Tongue (tissue), 3 donors: ENCODE measurements at places on chromosomes 4 and X. TPM values are rescaled to one million over a fixed set of nuclear protein-coding genes. Genes with fewer than 3 reads are reported as not detected.

Gene PAGE2
- total RNA-seq, result not detected

Gene CXCL5
- 0.72 TPM for total RNA-seq

Gene SLC34A2
- 10.7 TPM for total RNA-seq

Gene HSFX3
- not detected for total RNA-seq

Gene TRMT10A
- total RNA-seq, result 13.5 TPM

Gene CXCL1
- total RNA-seq, result 2.1 TPM

Gene TLR3
- 3.7 TPM for total RNA-seq

Gene PF4V1
- total RNA-seq, result not detected

Gene NKX3-2
- total RNA-seq, result 1.4 TPM

Gene MFAP3L
- total RNA-seq, result 4.1 TPM
